ENCODE measurements at places on chromosomes 1 and 21.

- no peak for DNase-seq
These were observed 46.8 kb downstream of the ADAMTS5 start for GRCh38 chr21:26920055-26920454.

DNA sequence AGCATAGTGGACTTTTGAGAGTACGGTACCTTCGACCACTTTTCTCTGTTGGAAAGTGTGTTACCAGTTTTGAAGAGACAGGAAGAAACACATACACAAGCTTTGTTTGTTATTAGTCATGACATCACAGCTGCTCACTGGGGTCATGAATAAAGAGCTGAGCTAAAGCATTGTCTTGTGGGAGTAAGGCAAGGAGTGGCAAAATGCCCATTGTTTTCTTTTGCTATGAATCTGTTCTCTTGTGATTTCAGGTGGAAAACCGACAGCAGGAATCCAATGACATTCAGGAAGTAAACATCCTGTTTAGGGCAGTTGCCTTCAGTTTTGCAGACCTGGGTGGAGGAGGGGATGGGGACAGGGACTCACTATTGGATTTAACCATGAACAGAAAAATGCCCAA lies 66.2 kb downstream of the RGL1 start:
- DNase-seq, result no peak

GRCh38 chr1:16608838-16609560 lies 4.4 kb downstream of the NBPF1 start:
- DNase-seq, result no peak

DNA sequence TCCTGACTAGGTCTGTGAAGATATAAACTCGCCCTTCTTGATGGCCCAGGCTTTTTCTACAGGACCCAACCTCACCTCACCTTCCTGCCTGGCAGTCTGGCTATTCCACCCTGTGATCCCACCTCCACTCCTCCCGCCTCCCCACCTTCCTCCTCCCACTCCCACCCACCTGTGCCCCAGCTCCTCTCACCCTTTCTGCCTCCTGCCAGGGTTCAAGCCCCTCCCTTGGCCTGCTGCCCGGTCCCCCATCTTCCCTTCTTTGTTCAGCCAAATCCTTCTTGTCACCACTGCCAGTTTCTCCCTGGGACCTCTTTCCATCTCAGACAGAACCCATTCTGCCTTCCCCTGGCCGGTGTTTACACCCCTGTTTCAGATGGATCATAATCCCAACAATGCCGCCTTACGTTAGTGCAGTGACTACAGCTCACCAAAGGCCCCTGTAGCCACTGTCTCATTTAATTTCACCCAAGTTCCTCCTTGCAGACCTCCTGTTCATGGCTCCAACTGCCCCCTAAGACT lies 127.5 kb upstream of the EDN2 start:
- no peak for DNase-seq

- no peak for DNase-seq
These were observed 96.4 kb upstream of the CACNA1E start for GRCh38 chr1:181386951-181387350.

GRCh38 chr1:50917138-50918137 lies 42.6 kb downstream of the FAF1 start:
- DNase-seq, result no peak

GRCh38 chr1:206836111-206836510 lies 29.3 kb upstream of the IL20 start:
- DNase-seq, result no peak

- DNase-seq, result no peak
These were observed 275.0 kb downstream of the LRRC40 start for GRCh38 chr1:69930396-69930795.

DNA sequence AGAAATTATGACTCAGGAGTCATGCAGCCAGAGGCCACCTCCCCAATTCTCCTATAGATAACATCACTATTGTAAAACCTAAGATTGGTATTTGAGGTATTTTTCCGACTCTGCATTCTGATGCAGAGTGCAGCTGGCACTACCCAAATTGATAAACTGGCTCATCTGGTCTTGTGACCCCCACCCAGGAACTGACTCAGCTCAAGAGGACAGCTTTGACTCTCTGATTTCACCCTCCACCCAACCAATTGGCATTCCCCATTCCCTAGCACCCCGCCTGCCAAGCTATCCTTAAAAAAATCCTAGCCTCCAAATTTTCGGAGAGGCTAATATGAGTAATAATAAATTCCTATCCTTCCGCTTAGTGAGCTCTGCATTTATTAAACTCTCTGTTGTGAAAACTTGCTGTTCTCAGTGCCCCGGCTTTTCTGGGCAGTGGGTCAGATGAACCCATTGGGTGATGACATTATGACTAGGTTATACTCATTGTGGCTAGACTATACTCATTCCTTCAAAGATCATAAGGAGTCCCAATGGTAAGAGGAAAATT lies 39.4 kb upstream of the EPS15 start:
- DNase-seq, result no peak

DNA sequence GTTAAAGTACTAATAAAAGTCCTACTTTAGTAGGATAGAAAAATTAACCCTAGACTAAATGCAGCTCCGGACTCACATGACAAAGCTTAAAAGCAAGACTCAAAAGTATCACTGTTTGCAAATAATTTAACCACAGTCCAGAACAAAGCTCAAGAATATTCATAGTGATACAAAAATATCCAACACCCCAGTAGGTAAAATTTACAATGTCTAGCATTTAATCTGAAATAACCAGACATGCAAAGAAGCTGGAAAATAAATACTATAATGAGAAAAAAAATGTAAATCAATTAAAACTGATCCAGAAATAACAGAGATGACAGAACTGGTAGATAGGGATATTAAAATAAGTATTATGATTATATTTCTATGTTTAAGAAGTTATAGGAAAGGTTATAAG lies 67.0 kb downstream of the KIAA0319L start:
- no peak for DNase-seq

- DNase-seq, result no peak
These were observed 27.9 kb upstream of the RLF start for GRCh38 chr1:40133312-40133665.

GRCh38 chr1:229238674-229239415 lies 32.1 kb upstream of the RAB4A start:
- DNase-seq, result no peak

DNA sequence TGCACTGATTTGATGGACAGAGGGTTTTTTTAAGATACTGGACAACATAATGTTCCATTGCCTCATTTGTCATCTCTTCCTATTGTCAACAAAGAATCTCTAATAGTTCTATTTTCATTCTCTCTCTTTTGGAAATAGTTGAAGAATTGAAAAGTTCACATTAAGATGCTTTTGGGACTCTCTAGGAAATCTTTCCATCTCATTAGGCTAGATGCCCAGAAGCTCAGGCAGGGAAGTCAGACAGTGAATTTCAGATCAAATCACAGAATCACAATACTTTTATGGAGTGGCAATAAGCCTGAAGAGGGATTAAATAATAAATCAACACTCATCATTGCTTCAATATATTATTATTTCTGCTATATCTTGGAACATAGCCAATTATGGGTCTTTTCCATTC lies 29.2 kb downstream of the NEGR1 start:
- no peak for DNase-seq

DNA sequence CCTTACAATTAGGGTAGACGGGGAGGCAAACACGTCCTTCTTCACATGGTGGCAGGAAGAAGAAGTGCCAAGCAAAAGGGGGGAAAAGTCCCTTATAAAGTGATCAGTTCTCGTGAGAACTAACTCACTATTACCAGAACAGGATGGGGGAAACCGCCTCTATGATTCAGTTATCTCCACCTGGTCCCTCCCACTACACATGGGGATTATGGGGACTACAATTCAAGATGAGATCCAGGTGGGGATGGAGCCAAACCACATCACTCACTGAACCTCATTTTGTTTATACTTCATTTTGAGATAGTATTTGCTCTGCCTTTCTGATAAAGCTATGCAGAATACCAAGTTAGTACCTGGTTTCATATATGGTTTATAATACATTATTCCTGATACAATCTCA lies 26.5 kb downstream of the APP start:
- no peak for DNase-seq

GRCh38 chr1:209207701-209208286 lies 375.7 kb upstream of the CAMK1G start:
- peak; percentile 61 for DNase-seq

DNA sequence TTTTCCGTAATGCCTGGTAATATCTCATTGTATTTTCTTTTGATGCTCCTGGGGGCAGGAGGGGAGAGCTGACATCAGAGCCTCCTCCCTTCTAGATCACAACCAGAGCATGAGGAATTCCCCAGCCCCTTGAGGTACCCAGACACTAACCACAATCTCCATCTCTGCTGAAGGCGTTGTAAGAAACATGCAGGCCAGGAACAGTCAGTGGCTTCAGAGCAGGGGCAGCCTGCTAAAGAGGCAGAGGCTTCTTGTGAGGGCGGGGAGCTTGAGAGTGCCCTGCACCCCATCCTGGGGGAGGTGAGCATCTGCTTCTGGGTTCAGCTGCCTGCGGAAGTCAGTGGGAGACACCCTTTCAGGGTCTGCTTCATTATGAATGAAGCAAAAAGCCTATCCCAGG lies 19.0 kb downstream of the MAPKAPK2 start:
- no peak for DNase-seq

DNA sequence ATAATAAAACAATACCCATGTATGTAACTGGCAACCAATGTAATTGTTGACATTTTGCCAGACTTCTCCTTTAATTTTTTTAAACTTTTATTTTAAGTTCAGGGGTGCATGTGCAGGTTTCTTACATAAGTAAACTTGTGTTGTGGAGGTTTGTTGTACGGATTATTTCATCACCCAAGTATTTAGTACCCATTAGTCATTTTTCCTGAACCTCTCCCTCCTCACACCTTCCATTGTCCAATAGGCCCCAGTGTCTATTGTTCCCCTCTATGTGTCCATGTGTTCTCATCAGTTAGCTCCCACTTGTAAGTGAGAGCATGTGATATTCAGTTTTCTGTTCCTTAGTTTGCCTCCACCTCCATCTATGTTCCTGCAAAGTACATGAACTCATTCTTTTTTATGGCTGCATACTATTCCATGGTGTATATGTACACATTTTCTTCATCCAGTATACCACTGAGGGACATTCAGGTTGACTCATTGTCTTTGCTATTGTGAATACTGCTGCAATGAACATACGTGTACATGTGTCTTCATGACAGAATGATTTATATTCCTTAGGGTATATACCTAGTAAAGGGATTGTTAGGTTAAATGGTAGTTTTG lies 6.7 kb downstream of the DEPDC1 start:
- no peak for DNase-seq

GRCh38 chr1:99110140-99111041 lies 105.7 kb upstream of the PLPPR5 start:
- no peak for DNase-seq

- no peak for DNase-seq
These were observed 34.3 kb upstream of the SLC16A1 start for GRCh38 chr1:112990271-112990670.

DNA sequence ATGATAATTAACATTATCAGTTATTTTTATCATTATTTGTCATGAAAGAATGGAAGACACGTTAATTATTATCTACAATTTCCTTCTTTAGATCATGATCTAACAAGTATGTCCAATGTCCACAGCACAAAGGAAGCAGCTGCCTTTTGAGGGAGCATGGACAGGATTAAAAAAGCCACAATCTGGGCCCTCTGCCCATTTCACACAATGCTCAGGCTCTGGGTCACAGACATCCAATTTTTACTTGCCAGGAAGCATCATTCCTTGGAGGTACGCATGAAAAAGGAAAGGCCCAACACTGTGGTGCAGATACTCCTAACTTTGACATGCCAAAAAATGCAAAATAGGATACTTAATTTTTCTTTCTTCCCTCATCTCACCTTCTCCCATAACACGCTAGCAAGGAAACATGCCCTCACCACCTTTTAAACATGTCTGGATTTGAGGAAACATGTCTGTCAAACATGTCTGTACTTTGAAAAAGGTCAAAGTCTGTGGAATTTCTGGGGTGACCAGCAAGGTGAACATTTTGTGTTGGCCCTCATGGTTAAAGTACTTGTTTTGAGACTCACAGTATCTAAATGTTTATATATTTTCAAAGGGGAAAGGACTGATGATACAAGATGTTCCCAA lies 40.0 kb downstream of the GADD45A start:
- no peak for DNase-seq

- DNase-seq, result peak; percentile 8
These were observed 156.0 kb downstream of the PDE4B start for GRCh38 chr1:65948609-65949229.
